ENCODE measurements at places on chromosomes 4 and X. TPM values are rescaled to one million over a fixed set of nuclear protein-coding genes. Genes with fewer than 3 reads are reported as not detected.

DNA sequence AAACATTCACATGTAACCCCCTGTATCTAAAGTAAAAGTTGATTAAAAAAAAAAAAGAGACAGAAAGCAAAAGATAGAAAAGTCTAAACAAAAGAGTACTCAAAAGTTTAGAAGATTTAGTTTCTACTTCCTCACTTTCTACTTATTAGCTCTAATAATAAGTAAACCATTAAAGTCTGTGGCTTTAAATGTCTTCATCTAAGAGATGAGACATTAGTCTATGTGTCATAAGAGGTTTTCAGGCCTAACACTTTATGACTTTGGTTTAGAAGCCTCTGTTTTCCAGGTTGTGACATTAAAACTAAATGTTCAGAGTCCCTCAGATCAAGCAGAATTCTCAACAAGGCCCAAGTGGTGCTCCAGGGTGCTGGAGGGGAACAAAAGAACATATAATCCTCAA lies 42.2 kb upstream of the GUCY1A1 start:
- H3K36me3 ChIP-seq, result no peaks in the 10 kb centered on the region
- H3K27me3 ChIP-seq, result no peaks in the 10 kb centered on the region
- no peak for DNase-seq
- H3K4me1 ChIP-seq, result no peaks in the 10 kb centered on the region

- DNase-seq, result no peak
- H3K27ac ChIP-seq, result no peak overlapping the region
- H3K4me1 ChIP-seq, result no peaks in the 10 kb centered on the region
- H3K27me3 ChIP-seq, result peaks cover 3% of the 10 kb centered on the region
- no peak overlapping the region for H3K4me3 ChIP-seq
Observed at GRCh38 chrX:134773041-134773440, 114.8 kb upstream of the PLAC1 start.

DNA sequence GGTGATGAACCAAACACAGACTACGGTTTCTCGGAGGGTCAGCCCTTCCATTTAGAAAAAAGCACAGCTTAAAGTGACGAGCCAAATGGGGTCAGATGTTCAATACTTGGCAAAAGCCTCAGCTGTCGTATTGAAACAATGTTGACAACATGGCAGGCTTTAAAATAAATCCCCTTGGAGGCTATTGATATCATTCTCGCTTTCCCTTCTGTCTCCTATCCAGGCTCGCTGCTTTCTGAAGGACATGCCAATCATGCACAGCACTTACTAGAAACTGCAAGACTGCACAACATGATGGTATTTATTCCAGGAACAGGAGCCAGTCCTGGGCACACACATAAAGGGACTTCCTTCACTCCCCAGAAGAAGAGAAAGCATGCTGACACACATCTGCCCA lies 137.9 kb downstream of the SLC7A11 start:
- H3K27me3 ChIP-seq, result no peaks in the 10 kb centered on the region
- H3K36me3 ChIP-seq, result no peaks in the 10 kb centered on the region
- no peak for DNase-seq
- no peaks in the 10 kb centered on the region for H3K4me1 ChIP-seq
- H3K4me3 ChIP-seq, result no peak overlapping the region

GRCh38 chr4:108446556-108446955 lies 173.8 kb upstream of the RPL34 start:
- DNase-seq, result peak; percentile 7
- no peak overlapping the region for H3K4me3 ChIP-seq
- H3K4me1 ChIP-seq, result no peaks in the 10 kb centered on the region
- no peak overlapping the region for H3K27ac ChIP-seq

DNA sequence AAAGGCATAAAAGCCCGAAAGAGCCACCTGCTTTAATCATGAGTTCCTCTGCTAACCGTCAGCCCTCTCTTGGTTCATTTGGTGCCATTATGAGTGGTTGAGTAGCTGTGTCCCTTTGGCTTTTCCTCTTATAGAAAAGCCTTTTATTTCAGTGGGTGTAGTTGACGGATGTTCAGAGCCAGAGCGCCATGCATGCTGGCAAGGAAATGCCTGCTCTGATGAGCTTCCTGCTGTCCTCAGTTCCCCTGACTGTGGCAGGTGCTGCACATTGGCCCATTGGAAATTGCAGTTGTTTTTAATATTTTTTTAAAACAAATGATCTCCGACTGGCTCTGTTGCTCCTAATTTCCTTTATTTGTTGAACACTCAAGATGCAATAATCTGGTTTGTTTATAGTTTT lies 77.3 kb upstream of the LIMCH1 start:
- no peaks in the 10 kb centered on the region for H3K4me1 ChIP-seq
- H3K27me3 ChIP-seq, result no peaks in the 10 kb centered on the region
- no peak overlapping the region for H3K4me3 ChIP-seq

- H3K27ac ChIP-seq, result no peak overlapping the region
- no peaks in the 10 kb centered on the region for H3K36me3 ChIP-seq
- DNase-seq, result no peak
- no peaks in the 10 kb centered on the region for H3K4me1 ChIP-seq
- no peak overlapping the region for H3K4me3 ChIP-seq
- H3K27me3 ChIP-seq, result no peaks in the 10 kb centered on the region
Observed at GRCh38 chr4:53935780-53936179, 128.6 kb downstream of the CHIC2 start.

DNA sequence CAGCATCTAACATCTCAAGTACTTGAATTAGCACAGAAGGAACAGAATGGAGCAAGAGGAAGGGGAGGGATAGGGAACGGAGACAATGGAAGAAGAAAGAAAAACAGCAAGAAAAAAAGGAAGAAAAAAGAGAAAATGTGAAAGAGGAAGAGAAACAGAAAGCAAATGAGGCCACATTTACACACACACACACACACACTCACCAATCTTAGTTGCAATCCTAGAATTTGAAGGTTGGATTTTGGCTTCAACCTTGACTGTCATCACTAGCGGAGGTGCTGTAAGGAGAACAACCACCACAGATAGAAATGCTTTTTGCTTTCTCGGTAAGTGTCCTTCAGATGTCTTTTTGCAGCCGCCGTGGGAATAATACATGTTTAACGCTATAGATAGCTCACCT lies 327.1 kb upstream of the NWD2 start:
- no peak overlapping the region for H3K4me3 ChIP-seq
- H3K27ac ChIP-seq, result no peak overlapping the region
- no peaks in the 10 kb centered on the region for H3K4me1 ChIP-seq
- H3K36me3 ChIP-seq, result no peaks in the 10 kb centered on the region
- no peaks in the 10 kb centered on the region for H3K27me3 ChIP-seq

DNA sequence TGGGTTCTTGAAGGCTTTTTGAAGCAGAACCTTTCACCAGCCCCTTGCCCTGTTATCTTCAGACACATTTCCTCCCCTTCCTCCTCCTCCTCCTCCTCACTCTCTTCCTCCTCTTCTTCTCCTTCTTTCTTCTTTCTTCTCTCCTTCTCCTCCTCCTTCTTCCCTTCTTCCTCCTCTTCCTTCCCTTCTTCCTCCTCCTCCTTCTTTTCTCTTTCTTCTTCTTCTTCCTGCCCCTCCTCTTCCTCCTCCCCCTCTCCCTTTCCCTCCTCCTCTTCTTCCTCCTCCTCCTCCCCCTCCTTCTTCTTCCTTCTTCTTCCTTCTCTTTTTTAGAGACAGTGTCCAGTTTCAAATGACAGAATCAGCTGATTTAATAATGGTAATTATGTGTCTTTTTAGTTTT lies 226.0 kb downstream of the DKK2 start:
- DNase-seq, result no peak
- no peaks in the 10 kb centered on the region for H3K4me1 ChIP-seq
- no peaks in the 10 kb centered on the region for H3K27me3 ChIP-seq
- no peaks in the 10 kb centered on the region for H3K36me3 ChIP-seq
- no peak overlapping the region for H3K27ac ChIP-seq

Gene MAGEA8
- total RNA-seq, result not detected
